ENCODE measurements at places on chromosomes 6 and 20. TPM values are rescaled to one million over a fixed set of nuclear protein-coding genes. Genes with fewer than 3 reads are reported as not detected.

Gene MUCL3
- total RNA-seq: 0.17 TPM

Gene NOP56
- total RNA-seq: 110 TPM

GRCh38 chr20:1623501-1624205 is 3.8 kb upstream of the SIRPB1 start:
- no peak for DNase-seq

- DNase-seq: peak; percentile 33
Measured at GRCh38 chr20:38338849-38339520, 7.3 kb upstream of the LBP start.

GRCh38 chr20:52076164-52076563 is 115.4 kb downstream of the ZFP64 start:
- DNase-seq: no peak
